ENCODE measurements at places on chromosomes 2 and 18.

- DNase-seq: no peak
These were observed 313.2 kb upstream of the ETAA1 start for GRCh38 chr2:67083951-67084350.

GRCh38 chr2:29222381-29223179 is 107.4 kb downstream of the CLIP4 start:
- DNase-seq: no peak

- no peak for DNase-seq
These were observed 56.3 kb downstream of the GLI2 start for GRCh38 chr2:120791962-120792297.

DNA sequence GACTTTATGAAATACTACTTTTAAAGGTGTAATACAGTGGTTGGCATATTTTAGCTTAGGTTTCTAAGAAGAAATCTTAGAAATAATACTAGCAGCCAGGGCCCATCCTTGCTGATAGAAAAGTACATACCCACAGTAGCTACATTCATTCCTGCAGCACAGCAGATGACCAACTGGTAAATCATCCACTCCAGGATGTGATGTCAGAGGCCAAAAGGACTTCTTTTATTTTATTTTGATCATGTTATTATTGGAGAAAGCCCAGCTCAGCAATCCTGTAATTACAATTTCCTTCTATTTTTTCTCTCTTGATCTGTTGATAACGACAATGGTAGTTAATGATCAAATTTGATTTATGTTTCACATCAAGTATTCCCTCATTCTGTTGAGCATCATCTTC is 18.0 kb upstream of the TTN start:
- DNase-seq: no peak

DNA sequence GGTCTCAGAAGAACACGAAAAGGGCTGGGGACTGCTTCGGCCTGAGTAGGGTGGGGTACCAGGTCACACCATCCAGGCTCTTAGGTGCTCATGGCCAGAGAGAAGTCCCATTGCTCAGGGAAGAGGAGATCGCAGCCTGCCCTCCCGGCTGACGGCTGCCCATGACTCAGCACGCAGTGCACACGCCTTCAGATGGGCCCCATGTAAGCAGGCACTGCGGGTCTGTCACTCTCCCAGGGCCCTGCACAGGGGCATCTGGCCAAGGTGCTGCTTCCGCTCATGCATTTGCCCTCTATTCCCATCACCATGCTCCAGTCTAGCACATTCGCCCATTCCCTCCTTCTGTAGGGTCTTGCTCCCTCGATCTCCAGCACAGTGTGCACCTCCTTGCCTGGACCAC is 34.7 kb downstream of the SFXN5 start:
- DNase-seq: no peak

GRCh38 chr2:171327043-171327496 is 106.7 kb downstream of the METTL8 start:
- no peak for DNase-seq

DNA sequence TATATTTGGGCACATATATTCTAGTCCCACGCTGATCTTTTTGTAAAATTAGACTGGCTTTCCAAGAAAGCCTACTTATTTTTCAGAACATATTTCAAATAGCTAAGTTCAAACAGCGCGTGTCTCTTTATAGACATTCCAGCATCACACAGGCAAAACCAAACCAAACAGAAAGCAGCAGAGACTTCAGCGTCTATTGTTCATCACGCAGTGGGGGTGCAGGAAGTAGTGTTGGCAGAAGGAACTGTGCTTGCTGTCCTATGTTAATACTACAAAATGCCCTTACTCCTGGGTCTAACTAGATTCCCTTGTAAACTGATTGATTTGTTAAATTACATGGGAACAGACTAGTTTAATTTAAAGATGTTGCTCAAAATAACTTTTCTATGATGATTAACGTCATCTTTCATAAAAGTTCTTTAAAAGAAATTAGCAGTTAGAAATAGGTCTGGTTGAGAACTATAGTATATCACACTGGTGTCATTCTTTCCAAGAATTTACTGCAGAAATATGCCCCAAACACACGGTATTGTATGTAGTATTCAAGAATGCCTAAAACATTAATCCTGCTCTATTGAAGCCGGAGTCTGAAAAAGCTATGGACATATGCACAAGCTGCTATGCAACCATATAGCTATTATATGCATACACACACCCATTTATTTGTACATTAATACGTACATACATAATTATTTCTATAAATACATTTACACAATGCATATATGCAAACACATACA is 436.3 kb downstream of the CBLN2 start:
- no peak for DNase-seq

GRCh38 chr2:95323347-95324155 is 26.4 kb downstream of the KCNIP3 start:
- no peak for DNase-seq

- no peak for DNase-seq
These were observed 55.1 kb downstream of the AAK1 start for GRCh38 chr2:69588403-69588802.

DNA sequence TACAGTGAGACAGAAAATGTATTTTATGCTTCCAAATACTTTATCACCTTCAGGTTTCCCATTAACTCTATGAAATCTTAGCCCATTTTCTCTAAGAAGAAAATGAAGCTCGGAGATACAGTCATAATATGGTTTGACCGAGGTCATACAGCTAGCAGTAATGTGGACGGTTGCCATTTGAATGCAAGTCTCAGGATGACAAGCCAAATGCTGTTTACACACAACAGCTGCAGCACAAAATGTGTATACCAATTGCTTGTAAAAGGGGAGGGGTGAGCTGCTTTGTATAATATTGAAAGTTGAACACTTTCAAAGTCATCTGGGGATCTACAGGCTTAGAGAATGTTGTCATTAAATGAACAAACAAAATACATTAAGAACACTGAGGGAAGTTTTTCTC is 93.8 kb upstream of the FSIP2 start:
- no peak for DNase-seq

GRCh38 chr2:239801404-239802184 is 223.5 kb downstream of the NDUFA10 start:
- no peak for DNase-seq

DNA sequence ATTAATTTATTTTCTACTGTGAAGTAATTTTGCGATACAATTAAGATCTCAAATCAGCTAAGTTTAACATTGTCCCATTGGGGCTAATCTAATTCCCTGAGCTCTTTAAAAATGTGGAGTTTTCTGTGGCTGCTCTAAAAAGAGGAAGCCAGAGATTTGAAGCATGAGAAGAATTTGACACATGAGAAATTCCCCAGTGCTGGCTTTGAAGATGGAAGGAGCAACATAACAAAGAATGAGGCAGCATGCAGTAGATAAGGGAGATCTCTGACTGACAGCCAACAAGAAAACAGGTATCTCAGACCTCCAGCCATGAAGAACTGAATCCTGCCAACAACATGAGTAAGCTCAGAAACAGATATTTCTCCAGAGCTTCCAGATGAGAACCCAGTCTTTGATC is 308.4 kb downstream of the ZNF804A start:
- DNase-seq: no peak

DNA sequence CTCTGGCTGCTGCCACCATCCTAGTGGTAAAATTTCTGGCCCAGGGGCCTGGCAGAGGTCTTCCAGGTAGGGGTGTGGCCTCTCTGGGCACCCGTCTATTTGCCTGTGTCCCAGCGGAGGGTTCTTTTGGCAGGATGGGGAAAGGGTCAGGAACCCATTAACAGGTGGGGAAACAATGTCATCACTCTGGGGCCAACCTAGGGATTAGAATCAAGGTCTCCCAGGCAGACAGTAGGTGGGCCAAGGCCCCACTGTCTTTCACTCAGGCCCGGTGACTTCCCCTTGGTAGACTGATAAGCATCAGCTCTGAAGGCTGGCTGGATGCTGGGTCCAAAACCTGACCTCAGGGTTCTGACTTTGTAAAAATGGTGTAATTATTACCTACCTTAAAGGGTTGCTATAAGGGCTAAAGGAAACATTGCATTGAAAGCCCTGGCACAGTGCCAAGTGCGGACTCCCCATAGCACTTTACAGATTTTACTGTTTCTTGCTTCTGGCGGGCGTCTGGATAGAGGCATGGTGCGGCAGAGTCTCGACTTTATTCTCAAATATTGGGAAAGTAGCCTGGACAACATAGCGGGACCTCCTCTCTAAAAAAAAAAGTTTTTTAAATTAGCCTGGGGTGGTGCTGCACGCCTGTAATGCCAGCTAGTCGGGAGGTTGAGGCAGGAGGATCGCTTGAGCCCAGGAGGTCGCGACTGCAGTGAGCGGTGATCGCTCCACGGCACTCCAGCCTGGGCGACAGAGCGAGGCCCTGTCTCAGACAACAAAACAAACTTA is 2.2 kb downstream of the LBX2 start:
- DNase-seq: no peak

- no peak for DNase-seq
These were observed 28.6 kb upstream of the POU3F3 start for GRCh38 chr2:104825124-104825865.

GRCh38 chr2:113038291-113038690 is 14.4 kb downstream of the IL36B start:
- DNase-seq: no peak

DNA sequence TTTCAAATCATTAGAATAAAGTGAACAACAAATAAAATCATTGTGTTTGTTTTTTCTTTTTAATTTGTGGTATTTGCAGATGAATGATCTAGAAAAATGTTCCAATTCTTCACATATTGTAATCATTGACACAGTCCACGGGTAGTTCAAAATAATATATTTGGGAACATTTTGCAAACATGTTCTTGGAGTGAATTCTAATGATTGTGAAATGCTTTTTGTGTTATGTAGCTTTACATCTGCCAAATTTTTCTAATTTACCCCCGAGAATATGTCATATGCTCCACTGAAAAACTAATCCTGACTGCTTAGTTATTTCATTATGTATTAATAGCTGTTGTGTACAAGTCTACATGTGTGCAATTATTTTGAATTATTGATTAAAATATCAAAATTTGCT is 1468.4 kb upstream of the NXPH2 start:
- no peak for DNase-seq

GRCh38 chr2:43854671-43855070 is 15.9 kb downstream of the ABCG8 start:
- DNase-seq: no peak

DNA sequence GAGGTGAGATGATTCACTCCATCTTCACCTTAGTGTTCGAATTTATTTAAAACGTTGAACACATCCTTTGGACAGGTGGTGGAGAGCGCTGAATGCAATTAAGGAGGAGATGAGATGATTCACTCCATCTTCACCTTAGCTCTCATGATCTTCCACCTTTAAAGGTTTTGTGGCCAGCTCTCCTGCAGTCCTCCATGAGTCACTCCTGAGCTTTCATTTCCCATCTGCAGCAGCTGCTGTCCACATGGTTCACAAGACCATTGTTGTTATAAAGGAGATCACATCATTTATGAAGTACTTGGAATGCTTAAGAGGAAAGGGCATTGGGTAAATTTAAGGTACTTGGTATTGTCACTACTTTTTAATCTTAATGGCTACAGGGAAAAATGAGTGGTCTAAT is 298.5 kb downstream of the PAX3 start:
- DNase-seq: no peak

DNA sequence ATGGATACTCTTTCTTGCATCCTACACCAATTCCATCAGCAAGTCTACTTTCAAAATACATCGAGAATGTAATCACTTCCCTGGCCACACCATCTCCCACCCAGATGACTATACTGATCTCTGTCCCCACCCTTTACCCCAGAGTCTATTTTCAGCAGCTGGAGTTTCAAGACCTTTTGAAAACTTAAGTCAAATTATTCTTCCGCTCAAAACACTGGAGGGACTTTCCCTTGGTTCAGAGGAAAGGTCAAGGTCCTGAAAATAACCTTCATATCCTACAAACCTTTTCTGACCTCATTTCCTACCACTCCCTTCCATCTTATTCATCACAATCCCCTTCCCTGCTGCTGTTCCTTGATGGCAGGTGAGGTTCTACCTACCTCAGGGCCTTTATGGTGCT is 58.8 kb upstream of the LYPD6 start:
- no peak for DNase-seq

DNA sequence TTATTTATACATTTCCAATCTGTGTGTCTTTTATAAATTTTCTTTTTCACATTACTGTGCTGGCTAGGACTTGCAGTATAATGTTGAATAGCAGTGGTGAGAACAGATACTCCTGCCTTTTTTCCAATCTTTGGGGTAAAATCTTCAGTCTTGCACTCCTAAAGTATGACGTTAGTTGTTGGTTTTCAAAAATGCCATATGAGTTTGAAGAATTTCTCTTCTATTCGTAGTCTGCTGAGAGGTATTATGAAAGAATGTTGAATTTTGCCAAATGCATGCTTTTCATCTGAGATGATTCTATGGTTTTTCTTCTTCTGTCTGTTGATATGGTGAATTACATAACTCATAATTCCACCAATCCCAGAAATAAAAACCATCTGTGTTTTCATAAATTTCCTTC is 335.3 kb upstream of the CHST9 start:
- no peak for DNase-seq

All from chondrocyte (in vitro differentiated cells).